ENCODE measurements at places on chromosomes 2 and 18.

- DNase-seq, result no peak
These were observed 187.7 kb upstream of the CXCR4 start for GRCh38 chr2:136305517-136306192.

DNA sequence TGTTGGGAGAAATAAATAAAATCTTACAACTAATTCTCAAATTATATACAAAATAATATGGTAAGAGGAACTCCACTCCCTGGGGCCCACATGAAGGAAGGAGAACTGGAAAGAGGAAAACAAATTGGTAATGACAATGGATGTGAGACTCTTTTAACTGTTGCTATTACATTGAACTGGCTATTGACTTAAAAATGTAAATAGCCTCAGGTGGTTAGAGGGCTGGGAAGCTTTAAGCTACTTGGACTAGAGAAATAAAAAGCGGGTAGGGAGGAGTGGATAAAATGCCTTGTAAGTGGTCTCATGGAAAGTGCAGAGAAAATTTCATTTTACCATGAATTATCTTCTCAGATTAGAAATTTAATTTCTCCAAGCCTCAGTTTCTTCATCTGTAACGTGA, 64.1 kb downstream of the KCNJ3 start:
- no peak for DNase-seq

DNA sequence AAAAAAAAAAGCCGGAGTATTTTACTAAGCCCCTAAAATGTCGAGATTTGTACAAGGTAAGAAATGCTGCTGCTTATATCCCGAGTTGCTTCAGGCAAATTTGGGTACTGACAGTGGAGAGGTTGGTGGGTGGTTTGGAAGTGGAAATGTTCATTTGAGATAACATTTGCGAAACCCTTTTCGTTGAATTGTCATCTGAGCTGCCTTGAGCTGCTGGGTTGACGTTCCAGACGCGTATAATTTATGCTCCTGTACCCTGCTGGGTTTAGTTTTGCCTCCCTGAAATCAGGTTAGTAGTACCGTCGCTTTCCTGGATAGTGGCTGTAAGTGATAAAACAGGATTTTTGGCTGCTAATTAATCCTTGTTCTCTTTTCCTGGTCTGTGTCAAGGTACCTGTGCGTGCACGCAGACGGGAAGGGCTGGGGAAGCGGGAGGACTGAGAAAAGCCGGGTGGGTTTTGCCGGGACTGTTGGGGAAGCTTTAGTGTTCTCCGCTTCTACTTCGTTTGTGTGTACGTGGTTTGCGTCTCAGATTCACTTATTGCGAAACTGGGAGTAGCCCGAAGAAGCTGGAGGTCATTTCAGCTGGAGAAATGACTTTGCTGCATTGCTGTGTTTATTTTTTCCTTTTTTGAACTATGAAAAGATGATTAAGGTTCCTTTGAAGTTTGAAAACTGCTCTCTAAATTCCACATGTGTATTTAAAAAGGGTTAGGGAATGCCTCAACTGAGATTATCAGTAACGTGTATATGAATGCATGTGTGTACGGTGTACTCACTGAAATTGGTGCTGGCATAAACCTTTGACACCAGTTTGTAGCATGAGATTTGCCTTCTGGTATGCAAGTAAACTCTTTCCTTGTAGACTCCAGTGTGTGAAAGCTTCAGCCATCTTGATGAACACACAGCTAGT, 709 bp downstream of the UGP2 start:
- DNase-seq, result peak; percentile 32

GRCh38 chr2:191821078-191821477, 25.8 kb downstream of the CAVIN2 start:
- DNase-seq, result no peak

- DNase-seq, result no peak
These were observed 207.9 kb downstream of the CMPK2 start for GRCh38 chr2:6657855-6658254.

- DNase-seq, result no peak
These were observed 212.1 kb upstream of the POU3F3 start for GRCh38 chr2:104641786-104642185.

- no peak for DNase-seq
These were observed 1.0 kb downstream of the LIMS1 start for GRCh38 chr2:108535357-108535631.

DNA sequence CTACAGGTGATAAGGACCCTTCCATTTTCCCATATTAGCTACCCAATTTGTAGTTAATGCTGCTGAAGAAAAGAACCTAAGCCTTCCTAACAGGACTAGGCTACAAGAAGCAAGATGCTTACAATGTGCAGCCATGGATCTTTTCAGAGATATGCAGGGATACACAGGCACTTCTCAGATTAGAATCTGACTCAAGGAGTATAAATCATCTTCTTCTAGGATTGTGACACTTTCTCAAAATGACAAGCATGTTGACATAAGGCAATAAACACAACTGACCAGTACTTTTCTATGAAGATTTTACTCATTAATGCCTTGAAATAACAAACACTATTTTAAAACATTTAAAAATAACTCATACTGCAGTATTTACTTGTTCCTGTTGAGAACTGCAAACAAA, 127.9 kb upstream of the ACVR2A start:
- no peak for DNase-seq

GRCh38 chr2:42648796-42649195, 80.4 kb downstream of the MTA3 start:
- DNase-seq, result no peak

DNA sequence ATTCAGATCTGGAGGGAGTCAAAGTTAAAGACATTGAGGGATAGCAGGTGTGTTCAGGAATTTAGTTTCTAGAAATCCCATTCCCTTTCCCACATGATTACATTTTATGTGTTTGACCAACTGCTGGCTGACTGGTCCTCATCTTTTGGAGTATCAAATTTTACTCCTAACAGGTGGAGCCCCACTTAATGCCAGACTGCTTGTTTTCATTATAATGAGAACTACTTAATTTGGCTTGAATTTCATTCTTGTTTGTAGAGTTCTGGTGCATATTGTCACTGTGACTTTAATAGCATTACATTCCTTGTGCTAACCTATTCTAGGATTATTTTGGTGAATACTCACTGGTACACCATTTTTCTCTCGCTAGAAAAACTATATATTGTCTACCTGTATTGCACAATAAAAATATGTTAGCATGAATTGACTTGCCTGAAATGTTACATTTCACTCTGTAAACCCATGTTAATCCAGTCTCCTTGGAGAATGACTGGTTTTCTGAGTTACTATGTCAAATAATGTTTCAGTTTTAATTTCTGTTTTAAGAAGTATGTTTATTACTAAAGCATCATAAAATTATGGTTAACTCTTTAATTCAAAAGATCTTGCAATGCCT, 98.2 kb downstream of the TANC1 start:
- DNase-seq, result no peak

DNA sequence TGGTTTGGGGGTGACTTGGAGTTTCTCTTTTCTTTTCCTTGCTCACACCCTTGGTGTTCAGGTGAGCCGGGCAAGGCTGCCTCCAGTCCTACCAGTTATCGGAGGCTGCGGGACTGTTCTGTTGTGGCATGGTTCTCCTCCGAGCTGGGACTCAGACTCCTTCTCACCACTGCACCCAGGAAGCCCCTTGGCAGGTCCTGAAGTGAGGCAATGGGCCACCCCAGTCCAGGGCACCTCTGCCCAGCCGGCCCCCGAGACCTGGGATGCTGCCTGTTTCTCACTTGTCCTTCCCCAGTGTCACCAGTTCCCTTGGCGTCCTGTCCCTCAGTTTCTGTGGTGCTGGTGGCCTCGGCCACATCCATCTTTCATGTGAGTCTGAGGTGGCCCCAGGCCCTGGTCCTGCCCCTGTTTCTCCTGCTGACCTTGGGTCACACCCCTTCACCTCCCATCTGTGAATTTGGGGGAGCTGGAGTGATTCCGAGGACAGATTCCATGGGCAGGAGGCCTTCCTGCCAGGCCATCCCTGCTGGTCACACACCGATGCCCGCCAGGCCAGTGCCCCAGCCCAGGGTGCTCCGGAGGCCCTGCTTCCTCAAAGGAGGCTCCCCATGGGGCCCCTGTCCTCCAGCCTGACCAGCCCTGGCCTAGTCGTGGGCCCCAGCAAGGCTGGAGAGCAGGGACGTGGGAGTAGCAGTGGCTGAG, 6.6 kb upstream of the KLHL30 start:
- DNase-seq, result no peak

DNA sequence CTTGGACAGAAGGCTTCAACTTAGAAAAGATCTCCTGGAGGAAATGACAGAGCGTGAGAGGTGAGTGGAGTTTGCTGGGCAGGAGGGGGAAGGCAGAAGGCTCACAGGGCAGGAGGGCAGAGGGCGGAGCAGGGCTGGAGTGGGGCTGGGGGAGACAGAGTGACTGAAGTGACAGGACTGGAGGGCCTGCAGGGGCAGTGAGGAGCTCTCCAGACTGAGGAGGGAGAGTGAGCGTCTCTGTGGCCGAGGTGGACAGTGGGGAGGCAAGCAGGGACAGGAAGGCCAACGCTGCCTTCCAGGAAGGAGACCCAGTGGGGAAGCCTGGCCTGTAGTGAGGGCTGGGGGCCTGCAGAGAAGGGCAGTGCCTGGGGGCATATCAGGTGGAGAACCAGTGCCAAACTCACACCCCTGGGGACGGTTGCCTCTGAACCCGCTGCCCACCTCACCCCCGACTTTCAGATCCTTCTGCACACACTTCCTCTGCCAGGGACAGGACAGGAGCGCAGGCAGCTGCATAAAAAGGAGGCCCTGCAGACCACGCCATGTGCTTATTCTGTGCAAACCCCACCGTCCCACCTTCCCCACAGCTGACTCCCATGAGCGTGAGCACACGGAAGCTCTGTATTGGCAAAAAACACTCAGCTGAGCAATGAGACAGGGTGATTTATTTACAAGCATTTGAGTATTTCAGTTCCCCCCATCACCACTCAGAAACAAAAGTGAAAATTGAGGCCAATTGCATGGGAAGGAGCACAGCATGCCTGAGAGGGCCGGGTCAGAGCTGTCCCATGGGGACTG, 244.3 kb downstream of the FAM210A start:
- no peak for DNase-seq

- DNase-seq, result peak; percentile 53
These were observed 69.6 kb downstream of the POLR1A start for GRCh38 chr2:86035883-86036668.

- DNase-seq, result no peak
These were observed 143.3 kb downstream of the GLI2 start for GRCh38 chr2:120878970-120879369.

- no peak for DNase-seq
These were observed 11.4 kb downstream of the AGAP1 start for GRCh38 chr2:235505181-235505741.

GRCh38 chr2:19357402-19358241, 801 bp downstream of the OSR1 start:
- DNase-seq, result no peak

GRCh38 chr2:188235364-188235763, 56.3 kb upstream of the GULP1 start:
- no peak for DNase-seq

DNA sequence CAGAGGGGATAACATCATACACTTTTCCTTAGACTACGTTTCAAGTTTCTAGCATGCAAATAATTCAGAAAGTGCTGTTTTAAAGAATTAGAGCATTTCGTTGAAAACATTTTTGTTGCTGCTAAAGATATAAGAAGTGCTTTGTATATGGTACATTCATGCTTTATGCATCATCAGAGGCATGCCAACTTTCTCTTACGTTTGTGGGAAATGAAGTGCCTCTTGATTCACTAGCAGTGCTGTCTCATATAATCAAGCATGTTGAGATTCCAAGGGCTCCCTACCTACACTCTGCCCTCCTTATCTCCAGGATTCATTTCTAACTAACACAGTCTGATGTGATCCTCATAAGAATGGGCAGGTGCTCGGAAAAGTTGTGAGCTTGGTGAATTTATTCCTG, 748.6 kb upstream of the DDX18 start:
- no peak for DNase-seq

- no peak for DNase-seq
These were observed 24.6 kb downstream of the CROCC2 start for GRCh38 chr2:240930631-240931318.

- no peak for DNase-seq
These were observed 86.7 kb downstream of the FAM168B start for GRCh38 chr2:131006561-131006960.
